ENCODE measurements at places on chromosomes 16 and 17.
A peak's percentile ranks its signal among the peaks of the same experiment; 100 is the strongest.

DNA sequence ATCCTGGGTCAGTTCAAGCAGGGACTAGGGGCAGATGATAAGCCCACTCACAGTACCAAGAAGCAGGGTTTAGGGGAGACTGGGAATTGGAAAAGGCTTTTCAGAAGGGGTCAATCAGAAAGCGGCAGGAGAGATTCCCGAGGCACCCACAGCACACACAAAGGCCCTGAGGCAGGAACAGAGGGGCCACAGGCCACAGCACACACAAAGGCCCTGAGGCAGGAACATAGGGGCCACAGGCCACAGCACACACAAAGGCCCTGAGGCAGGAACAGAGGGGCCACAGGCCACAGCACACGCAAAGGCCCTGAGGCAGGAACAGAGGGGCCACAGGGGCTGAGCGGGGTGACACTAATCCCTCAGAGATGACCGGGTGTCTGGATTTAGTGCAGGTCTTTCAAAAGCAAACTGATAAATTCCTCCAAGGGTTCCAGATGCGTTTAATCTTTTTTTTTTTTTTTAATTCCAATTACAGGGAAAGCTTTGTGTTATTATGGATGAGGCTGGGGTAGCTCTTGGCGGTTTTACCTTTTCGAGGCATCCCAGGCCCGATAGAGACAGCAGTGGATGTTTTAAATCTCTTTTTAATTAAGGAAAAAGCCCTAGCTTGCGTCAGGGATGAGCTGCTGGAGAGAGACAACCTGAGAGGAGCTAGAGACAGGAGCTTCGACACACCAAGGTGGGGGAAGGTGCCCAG, 31.0 kb upstream of the GINS2 start:
- DNase-seq = no peak

GRCh38 chr17:76641501-76641900, 2.1 kb downstream of the ST6GALNAC1 start:
- no peak for DNase-seq

- DNase-seq = no peak
These were observed 3.2 kb downstream of the NTN1 start for GRCh38 chr17:9024497-9024896.

DNA sequence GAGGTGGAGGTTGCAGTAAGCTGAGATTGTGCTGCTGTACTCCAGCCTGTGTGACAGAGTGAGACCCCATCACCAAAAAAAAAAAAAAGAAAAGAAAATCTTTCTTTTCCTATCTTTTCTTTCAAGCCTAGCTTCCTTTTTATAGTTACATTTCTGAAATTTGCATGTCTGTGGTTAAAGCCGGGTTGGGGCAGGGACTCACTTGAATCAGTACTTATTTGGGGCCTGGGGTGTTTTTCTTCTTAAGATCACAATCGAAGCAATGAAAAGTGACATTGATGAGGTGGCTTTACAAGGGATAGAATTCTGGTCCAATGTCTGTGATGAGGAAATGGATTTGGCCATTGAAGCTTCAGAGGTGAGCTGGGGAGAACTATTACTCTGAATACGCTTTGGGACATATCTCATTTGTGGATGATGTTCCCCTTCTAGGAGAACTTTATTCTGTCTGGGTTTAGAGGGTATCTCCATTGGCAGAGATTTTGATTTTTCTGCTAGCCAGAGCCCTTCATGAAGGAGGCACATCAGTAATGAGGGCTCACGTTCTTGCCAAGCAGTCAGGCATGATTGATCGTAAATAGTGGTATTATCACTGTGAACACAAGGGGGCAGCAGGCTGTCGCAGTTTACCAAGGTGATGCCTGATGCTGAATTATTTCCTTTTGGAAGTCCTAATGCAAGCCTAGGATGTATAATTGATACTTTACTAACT, 14.3 kb downstream of the KPNB1 start:
- DNase-seq = peak; percentile 49

- no peak for DNase-seq
These were observed 311.7 kb downstream of the PMP22 start for GRCh38 chr17:14953405-14953804.

DNA sequence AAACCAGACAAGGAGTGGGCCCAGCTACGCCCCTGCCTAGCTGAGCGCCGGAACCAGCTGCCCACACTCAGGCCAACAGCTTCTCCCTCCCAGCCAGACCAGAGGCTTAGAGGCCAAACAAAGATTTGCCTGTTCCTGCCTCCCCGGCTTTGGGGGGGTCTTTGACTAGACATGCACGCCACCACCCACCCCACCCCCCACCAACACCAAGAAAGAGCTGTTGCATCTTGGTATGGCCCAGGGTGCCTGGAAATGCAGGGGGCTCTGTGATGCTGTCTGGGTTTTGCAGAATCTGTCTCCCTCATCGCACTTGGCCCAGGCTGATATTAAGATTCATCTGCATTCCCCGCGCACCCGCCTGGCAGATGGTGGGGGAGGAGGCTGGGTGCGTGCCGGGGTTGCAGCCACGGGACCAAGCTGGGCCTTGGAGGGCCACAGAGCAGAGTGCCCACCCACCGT, 1.3 kb upstream of the NXPH3 start:
- DNase-seq = no peak

- DNase-seq = no peak
These were observed 26.6 kb downstream of the PIEZO1 start for GRCh38 chr16:88758227-88758943.

DNA sequence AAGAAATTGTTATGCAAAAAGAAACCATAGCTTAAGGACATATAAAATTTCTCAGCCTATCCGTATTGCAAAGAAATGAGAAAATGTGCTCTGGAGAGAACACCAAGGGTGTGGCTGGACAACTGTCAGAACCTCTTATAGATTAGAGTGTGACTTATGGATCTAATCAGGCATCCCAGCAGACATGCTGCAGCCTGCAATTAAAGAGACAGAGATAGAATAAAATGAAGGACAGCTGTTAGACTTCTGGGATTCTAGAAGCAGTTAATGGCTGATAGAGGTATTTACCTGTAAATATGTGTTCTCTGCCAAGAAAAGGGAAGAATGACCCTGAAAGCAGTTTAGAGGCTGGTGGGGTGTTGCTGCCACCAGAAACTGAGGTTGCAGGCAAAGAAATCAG, 160.1 kb upstream of the KIF2B start:
- no peak for DNase-seq
